Activated naive CD4-positive, alpha-beta T cell treated with anti-CD3 and anti-CD28 coated beads, Interleukin-2, amount 50 U/mL, for 72 hours (primary cell): ENCODE measurements at places on chromosomes 6 and 20.

GRCh38 chr6:56242346-56242745 is 5.0 kb downstream of the COL21A1 start:
- no peak for DNase-seq

DNA sequence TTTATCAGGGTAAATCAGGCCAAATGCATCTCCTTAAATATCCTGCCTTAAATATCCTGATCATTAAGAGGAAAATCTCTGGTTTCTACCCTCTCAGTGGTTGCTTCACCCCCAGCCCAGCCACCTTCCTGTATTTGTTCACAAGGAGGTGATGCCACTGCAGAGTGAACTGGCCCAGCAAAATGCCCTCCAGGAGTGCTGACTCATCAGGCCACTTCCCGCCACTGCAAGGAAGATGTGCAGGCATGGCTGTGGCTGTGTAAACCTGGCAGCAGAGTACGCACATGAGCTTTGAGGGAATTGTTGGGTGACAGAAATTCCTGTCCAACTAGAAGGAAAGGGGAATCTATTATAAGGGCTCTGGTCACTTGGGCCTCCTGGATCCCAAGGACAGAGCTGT is 13.8 kb downstream of the NQO2 start:
- no peak for DNase-seq

DNA sequence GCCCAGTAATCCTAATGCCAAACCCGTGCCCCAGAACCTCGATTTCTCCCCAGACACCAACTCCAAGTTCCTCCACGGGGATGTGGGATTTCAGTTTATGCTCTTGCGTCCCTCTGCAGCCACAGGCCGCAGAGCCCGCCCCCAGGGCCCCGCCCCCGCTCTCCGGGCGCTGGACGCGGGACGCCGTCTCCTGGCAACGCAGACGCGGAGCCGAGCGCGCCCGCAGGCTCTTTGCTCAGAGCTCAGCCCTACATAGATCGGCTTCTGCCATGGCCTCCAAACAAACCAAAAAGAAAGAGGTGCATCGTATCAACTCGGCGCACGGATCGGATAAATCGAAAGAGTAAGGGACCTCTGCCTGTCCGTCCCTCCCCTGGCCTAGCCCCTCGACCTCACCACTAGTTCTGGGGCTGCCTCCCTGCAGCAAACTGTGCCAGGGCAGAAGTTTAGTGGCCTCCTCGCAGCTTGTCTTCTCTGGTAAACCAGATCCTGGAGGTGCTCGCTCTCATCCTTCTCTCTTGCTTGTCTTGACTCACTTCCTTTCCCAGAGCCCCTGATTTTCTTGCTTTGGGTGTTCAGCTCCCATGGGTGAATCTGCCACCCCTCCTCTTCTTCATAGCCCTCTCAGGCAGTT is at the start of gene ADGB:
Gene ADGB, plus strand, starts transcription at position 201 of the 634 bp plus-strand sequence. Its CDS starts 69 bp downstream, at position 270.
- no peak for DNase-seq

- no peak for DNase-seq
Measured at GRCh38 chr6:79861023-79861422, 86.3 kb downstream of the ELOVL4 start.

DNA sequence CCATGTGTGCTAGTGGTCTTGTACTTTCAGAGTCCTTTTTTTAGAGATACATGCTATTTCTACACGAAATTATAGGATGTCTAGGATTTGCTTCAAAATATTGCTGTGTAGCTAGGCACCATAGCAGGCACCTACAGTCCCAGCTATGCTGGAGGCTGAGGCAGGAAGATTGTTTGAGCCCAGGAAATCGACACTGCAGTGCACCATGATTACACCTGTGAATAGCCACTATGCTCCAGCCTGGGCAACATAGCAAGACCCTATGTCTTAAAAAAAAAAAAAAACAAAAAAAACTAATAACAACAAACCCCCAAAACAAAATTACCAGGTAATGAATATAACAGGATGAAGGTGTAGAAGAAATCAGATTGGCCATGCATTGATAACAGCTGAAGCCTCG is 121.7 kb downstream of the NFATC2 start:
- DNase-seq: no peak

DNA sequence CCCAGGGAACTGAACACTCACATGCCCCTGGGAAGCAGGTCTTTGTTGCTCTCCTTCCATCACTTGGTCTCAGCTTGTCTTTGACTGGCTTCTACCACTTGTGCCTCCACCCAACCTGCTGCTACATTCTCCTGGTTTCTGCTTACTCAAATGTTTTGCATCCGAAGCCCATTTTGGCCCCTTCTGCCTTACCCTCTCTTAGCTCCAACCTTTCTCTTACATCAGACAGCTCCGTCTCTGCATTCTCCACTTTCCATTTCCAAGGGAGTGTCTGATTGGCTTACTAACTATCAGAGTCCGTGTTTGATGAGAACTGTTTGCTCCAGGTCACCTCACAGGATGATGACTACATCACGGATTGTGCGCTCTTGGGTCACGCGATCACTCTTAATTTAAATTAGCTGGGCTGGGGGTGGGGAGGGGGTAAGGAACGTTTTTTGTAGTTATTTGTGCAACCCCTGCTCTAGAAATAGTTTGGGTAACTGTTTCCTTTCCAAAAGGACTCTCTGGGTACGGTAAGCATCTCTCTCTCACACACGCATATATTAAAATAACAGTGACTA is 844 bp upstream of the ABRACL start:
- DNase-seq: peak; percentile 63

DNA sequence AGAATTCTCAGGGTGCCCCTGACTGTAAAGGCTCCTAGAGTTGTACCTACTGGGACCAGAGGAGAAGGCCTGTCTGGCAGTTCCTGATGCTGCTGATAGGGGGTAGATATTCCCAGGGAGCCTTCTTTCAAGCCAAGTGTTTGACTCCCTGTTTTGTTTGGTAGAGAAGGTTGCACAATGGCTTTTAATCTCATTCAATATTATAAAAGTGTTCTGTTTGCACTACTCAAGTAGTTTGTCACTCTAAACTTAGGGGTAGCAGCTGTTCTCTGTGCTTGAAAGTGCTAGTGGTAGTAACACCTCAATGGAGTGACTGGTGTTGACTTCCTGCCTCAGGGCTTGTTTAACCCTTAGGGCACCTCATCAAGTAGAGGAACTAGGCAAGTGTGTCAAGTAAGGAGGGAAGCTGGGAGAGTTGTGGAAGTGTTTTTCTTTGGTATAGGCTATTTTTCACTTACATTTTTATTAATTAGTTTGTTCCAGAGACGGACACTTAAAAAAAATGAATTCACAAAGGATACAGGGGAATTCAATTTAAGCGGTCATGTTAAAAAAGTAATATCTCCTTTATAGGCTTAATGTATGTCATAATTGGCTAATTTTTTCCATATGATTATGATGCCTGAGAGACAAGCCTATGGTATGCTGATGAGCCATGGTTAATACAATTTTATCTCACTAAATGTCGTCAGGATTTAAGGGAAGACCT is 38.1 kb downstream of the BICRAL start:
- DNase-seq: no peak

- DNase-seq: no peak
Measured at GRCh38 chr6:63808576-63808975, 173.0 kb downstream of the PHF3 start.

DNA sequence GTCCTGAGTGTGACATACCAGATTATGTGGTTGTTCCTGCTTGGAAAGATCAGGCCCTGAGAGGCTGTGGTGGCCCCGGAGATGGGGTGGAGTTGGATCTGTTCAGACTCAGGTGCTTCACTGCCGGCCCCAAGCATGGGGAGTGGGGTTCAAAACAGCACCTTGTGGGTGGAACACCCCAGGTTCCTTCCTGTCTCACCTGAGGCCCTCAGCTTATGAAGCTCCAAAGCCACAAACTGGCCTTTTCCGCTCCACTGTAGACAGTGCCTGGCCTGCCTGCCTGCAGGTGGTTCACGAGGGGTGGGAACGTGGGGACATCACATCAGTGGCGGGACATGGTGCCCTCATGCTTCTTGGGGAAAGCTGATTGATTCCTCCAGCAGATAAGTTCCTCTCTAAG is 146.4 kb downstream of the TAF4 start:
- no peak for DNase-seq

DNA sequence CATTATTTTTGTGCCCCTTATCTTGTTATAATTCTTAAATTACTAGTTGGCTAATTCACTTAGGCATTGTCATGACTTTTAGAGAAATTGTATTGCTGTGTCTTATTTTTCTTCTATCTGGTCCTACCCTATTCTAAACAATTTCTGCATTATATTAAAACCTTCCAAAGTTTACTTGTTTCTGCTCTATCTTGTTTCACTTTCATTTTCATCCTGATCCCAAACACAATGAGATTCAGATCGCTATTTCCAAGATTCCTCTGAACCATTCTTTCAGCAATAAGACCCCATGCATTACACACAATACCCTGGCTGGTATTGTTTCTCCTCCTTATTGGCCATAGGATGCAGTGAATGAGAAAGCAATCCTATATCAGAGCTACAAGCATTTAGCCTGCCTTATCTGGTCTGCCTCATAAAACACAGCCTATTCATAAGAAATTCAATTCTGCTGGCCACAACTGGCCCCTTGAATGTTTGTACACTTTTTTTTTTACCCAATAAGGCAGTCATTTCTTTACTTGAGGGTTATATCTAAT is 69.9 kb upstream of the POU3F2 start:
- DNase-seq: no peak

DNA sequence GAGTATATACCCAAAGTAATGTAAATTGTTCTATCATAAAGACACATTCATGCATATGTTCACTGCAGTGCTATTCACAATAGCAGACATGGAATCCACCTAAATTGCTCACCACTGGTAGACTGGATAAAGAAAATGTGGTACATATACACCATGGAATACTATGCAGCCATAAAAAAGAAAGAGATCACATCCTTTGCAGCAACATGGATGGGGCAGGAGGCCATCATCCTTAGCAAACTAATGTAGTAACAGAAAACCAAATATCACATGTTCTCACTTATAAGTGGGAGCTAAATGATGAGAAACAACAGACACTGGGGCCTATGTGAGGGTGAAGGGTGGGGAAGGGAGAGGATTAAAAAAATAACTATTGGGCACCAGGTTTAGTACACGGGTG is 11.5 kb upstream of the TMEM200A start:
- no peak for DNase-seq

DNA sequence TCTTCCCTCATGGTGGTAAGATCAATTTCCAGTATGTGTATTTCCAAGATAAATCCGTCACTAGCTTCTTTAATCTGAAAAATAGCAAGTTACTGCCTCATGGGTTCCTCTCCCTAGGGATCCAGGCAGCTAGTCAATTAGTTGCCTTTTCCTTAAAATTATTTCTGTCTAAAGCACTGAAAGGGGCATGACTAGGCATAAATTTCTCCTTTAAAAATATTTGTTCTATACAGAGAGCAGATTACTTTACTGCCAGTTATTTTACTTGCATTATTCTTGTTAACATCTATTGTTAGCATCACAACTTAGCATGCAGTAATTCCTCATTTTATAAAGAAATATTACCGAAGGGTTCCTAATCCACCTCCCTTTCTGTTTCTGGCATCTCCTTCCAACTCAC is 1.4 kb downstream of the MTCL3 start:
- DNase-seq: no peak

DNA sequence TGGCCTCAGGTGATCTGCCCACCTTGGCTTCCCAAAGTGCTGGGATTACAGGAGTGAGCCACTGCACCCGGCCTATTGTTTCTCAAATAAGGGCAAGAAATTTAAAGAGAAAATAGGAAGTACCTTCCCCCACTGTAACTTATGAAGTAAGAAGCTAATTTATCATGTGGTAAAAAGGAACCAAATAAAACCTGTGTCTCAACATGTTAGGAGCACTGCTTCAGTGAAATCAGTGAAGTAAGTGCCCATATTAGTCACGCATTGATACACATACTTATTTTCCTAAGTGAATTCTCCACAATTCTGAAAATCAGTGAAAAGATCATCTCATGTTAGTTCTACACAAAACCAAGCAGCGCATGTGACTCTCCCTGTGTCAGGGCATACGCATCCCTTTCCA is 14.2 kb upstream of the LPA start:
- no peak for DNase-seq

GRCh38 chr6:14328163-14328562 is 210.6 kb downstream of the CD83 start:
- no peak for DNase-seq

GRCh38 chr6:147255948-147256674 is 51.9 kb downstream of the STXBP5 start:
- DNase-seq: no peak

DNA sequence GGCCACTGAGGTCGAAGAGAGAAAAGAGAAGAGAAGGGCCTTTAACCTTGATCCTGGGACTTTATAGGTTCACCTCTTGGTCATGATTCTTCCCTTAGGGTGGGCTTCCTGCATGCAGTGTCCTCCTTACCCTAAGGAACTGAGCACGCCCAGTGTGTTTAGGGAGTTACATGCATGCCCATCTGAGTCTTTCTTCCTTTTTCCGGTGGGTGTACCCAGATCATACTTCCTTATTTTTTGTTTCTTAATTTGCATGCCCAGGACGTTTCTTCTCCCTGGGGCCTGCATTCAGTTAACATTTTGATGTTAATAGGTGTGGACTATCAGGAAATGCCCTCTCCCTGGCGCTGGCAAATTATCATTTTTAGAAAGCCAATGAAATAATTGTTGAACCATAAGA is 91.5 kb downstream of the HTR1B start:
- DNase-seq: no peak

DNA sequence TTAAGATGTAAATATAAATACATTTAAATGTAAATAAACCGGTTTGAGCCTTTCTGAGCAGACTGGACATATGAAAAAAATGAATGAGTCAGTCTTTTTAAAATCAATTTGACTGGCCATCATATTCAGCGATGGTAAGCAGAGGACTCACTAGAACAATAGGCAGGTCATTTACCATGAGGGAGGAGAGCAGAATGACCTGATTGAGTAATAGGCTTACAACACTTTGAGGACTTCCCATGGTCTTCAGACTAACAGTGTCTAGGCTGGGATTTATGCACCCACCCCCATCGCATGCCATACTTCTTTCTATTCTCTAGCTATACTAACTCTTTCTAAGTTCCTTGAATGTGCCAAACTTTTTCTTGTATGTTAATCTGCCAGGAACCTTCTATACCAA is 241.9 kb upstream of the RAB32 start:
- DNase-seq: no peak

- no peak for DNase-seq
Measured at GRCh38 chr20:10856237-10857015, 182.6 kb upstream of the JAG1 start.

DNA sequence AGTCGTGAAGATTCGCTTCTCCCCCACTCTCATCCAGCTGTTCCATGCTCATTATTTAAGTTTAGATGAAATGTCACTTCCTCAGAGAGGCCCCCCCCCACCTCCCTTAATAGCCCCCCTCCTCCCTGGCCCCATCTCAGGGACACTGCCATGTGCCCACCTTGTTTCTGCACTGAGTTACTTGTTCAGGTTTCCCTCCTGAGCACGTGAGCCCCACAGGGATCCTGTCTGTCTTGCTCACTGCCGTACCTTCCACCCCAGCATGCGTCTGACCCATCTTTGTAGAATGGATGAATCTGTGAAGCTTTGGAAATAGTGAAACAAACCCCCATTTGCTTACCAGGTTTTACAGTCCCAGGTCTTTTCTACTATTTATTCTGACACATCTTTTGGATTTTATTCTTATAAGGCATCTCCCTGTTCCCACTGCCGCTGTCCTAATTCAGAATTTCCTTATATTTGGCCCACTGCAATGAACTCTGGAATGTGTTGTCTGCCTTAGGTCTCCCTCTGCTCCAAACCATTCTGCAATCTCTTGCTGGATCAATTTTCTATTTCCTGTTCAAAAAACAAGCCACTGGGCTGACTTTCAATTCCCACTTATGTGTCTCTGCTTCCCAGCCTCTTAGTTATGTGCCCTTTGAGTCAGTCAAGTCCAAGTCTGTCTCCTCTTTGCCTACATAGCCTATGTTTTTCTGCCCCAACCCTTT is 136.5 kb upstream of the ECI2 start:
- DNase-seq: no peak
